ENCODE measurements at places on chromosomes 7 and 10. TPM values are rescaled to one million over a fixed set of nuclear protein-coding genes. Genes with fewer than 3 reads are reported as not detected.
A peak's percentile ranks its signal among the peaks of the same experiment; 100 is the strongest.

DNA sequence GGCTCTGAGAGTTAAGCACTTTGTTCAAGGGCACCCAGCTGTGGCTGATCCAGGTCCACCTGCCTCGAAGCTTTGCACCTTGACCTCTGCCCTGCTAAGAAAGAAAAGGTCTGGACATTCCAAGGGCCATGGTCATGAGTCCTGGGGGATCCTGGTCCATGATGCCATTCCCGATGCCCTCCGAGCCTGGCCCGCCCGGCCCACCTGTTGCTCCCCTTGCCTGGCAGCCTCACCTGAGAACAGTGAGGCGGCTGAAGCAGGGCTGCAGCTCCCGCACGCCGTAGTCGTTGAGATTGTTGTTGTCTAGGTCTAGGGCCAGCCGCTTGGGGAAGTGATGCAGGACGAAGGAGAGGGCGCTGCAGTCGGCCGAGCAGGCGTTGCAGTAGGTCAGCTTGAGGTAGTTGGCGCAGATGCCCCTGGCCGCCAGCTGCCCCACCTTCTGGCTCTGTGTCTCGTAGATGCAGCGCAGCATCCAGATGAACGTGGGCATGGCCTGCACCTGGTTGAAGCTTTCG is 27.5 kb downstream of the NOD1 start:
- DNase-seq: no peak

DNA sequence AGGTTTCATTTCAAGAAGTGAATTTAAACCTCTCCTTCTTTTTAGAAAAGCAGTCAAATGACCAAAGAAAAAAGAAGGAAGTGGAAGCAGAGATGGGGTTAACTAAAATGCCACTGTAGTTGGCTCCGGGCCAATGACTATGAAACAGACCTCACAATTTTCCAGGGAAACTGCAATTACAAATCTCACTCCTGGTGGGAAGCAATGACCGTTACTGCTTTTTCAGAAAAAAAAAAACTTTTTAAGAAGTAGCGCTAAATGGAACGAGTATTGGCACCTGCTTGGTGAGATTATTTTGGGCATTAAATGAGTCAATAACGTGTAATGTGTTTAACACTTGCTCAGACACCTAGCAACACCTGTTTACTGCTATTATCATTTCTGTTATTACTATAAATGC is 1.2 kb downstream of the SFRP4 start:
- DNase-seq: no peak

MRPS16 gene
- 73.5 TPM for total RNA-seq

SH2D4B gene
- total RNA-seq: not detected

- no peak for DNase-seq
These were observed 5.0 kb downstream of the TNS3 start for GRCh38 chr7:47576866-47577306.

DNA sequence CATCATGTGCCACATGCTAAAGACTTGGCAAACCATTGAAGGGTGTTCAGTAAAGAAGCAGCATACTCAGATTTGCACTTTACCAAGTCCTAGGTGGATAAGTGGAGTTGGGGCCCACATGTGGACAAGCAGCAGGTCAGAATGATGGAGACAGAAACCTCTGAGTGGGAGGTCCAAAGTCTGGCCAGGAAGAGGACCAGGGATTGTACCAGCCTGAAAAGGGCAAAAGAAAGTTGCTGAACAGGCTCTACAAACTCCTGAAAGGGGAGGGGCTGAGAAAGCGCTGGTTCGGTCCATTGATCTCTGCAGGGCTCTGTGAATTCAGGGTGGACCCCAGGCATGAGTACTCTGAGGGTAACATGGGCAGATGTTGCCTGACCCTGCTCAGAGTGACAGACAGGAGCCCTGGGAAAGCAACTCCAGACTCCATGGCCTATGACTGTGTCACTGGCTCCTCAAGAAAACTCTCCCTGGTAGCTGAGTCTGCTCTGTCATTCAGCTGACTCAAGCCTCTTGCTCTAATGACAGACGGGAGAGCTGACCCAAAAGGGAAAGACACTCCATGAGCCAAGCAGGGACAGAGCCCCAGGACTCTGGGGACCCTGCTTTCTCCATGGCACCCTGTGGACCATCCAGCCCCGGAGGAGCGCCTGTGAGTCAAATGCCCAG is 68.5 kb downstream of the TBXAS1 start:
- DNase-seq: no peak

MMD2 gene
- not detected for total RNA-seq

- DNase-seq: no peak
These were observed 8.2 kb downstream of the CCSER2 start for GRCh38 chr10:84336406-84337090.

- DNase-seq: no peak
These were observed 4.1 kb downstream of the KNDC1 start for GRCh38 chr10:133163889-133164815.

DNA sequence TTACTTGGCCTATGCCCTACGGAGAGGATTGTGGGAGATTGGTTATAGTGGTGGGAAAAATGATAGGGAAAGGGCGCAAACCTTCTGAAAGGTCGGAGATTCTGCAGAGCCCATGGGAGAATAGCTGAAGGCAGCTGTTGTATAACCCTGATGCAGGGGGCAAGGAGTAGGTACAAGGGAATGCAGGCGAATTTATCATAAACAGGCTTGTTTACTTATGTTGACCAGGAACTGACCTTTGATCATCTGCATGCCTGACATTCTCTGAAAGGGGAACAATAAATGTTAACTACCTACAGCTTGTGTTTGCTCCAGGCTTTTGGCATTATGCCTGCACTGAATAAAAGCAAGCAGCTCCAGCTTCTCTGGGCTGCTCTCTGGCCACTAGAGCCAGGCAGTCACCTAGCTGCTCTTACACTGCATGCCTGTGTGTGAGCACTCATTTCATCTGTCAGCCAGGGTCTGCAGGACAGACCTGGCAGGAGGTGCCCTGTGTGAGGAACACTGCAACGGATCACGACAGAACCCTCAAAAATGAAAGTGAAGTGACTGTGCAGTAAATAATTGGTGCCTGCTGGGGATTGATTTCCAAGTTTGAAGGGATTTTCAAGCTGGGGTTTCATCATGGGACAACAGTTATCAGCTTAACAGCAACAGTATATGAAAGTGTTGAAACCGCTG is 31.1 kb upstream of the ABCA13 start:
- DNase-seq: peak; percentile 24

DNA sequence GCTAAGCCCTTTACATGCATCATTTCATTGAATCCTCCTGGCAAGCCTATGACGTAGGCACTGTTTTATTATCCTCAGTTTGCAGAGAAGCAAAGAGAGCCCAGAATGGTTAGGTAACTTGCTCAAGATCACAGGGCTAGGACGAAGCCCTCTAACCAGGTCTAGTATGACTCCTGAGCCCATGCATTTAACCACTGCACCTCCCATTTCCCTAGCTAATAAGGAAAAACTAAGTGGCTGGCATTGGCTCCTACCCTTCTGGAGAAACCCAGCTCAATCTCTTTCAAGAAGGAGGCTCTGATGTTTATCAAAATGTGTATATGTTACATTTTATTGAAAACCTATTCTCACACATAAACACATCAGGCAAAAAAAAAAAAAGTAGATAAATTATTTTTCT is 19.8 kb downstream of the MYOF start:
- no peak for DNase-seq

CACNB2 gene
- not detected for total RNA-seq

GRCh38 chr10:66244953-66245352 is 680.9 kb upstream of the LRRTM3 start:
- DNase-seq: no peak

GRCh38 chr7:82319674-82320118 is 123.9 kb downstream of the CACNA2D1 start:
- DNase-seq: peak; percentile 89

DNA sequence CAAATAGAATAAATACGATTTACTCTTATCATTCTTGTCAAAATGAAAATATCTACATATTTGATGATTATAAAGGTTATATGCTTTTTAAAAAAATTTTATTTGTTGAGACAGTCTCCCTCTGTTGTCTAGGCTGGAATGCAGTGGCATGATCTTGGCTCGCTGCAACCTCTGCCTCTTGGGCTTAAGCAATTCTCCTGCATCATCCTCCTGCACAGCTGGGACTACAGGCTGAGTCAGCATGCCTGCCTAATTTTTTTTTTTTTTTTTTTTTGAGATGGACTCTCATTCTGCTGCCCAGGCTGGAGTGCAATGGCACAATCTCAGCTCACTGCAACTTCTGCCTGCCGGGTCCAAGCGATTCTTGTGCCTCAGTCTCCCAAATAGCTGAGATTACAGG is 48.9 kb downstream of the PUS7 start:
- no peak for DNase-seq

DNA sequence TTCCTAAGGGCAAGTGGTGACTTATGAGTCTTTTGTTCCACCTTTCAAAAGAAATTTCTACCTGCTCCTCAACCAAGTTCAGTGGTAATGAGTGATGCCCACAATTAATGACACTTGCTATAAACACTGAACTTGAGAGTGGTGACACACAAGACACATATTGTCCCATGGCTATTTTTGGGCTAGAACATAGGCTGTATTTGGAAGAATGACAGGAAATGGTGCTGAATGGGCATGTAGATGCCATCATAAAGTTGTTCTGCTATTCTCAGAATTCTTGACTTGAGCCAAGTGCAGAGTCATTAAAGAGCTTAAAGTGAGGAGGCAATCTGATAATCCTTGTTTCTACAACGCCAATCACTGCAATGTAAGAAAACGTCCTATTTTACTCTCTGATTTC is 313.3 kb downstream of the AGMO start:
- DNase-seq: no peak

- DNase-seq: no peak
These were observed 1067.6 kb upstream of the CELF2 start for GRCh38 chr10:9950070-9950469.

FAM237B gene
- total RNA-seq: not detected
